ENCODE measurements at places on chromosomes 5 and 9.

- DNase-seq = no peak
Measured at GRCh38 chr5:157518963-157519362, 56.6 kb downstream of the ADAM19 start.

DNA sequence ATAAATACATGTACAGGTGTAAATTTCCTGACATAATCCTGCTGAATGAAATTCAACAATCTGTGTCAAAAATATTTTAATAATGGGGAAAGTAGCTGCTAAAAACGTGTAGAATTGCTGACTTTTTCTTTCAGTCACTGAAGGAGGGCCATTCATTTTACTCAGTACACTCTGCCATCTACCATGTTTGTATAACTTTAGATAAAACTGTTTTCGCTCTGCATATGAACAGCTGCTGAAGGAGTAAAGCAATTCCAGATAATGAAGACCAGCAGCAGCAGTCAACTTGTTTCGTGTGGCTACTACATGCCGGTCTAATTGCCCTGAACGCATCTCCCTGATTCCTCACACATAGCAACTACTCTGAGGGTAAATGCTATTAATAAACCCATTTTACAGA lies 380.5 kb downstream of the SPOCK1 start:
- DNase-seq = no peak

DNA sequence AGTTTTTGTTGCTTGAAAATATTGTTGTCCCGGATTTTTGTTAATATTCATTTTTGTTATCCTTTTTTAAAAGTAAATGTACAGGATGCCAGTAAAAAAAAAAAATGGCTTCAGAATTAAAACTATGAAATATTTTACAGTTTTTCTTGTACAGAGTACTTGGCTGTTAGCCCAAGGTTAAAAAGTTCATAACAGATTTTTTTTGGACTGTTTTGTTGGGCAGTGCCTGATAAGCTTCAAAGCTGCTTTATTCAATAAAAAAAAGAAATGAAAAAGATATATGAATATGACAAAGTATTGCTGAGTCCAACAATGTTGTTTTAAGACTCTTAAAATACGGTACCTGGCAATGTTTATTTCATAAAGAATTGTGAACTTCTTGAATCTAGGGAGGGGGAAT lies 82.9 kb downstream of the PIK3R1 start:
- DNase-seq = no peak

DNA sequence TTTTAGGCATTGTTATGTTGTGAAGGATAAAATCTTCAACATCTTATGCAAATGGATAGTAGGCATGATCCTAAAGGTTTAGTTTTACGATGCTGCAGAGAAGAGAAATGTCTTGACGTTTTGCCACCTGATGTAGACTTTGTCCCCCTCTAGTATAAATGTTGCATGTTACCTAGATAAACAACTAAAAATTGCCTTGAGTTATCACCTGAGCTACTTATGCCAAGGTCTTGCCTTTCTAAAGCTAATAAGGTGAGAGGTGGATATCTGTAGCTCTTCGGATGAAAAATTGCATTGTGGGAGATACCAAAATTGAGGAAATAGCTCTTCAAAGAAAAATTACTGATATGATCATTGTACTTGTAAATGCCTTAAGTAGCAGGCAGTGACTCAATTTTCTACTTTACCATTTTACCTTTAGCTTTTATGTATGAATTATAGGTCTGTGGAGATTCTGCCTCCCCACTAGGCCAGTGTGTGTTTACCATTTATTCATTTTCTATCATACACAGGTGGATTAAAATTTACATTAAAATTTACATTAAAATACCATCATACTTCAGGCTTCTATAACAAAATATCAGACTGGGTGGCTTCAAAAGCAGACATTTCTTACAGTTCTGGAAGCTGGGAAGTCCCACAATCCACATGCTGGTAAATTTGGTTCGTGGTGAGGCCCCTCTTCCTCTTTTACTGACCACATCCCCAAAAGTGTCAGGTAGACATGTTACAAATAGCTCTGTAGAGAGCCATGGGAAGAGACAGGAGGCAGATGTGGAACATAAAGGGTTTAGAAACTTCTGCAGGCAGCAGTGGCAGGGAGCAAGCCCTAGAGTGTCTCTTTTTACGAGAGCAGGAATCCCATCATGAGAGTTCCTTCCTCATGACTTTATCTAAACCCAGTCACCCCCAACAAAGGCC lies 100.7 kb upstream of the ERBIN start:
- peak; percentile 52 for DNase-seq

GRCh38 chr5:171311322-171312077 lies 2.5 kb downstream of the TLX3 start:
- no peak for DNase-seq

- DNase-seq = peak; percentile 20
Measured at GRCh38 chr9:78278177-78278777, 18.6 kb upstream of the PSAT1 start.

GRCh38 chr5:4042311-4042710 lies 446.7 kb downstream of the IRX1 start:
- DNase-seq = no peak

DNA sequence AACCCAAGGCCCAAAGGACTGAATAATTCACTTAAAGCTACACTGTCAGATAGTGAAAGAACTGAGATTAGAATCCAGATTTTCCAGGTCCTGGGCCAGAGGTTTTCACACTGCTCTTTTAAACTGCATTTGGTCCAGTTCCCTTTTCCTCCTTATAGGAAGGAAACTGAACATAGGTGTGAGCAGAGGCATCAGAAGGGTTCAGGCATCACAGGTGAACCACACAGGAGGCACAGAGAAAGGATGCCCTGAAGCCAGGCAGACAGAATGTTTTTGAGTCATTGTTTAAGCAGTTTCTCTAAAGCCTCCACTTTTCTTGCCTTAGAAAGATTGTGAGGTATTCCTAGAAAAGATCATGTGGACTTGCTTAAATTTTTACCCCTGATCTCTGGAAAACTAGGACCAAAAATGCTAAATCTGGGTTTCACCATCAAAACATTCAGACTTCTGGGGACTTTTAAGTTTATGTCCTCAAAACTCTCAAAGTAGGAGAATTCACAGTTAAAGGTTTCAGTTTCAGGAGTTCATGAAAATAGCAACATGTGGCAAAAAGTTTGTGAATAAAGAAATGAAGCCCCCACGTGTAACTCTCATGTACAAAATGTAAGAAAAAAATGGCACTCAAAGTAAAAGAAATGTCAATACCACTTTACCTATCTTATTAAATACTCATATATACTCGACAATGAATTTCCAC lies 386.1 kb downstream of the NTRK2 start:
- no peak for DNase-seq

- DNase-seq = no peak
Measured at GRCh38 chr5:126002222-126002897, 420.8 kb upstream of the GRAMD2B start.

- no peak for DNase-seq
Measured at GRCh38 chr5:78603636-78604175, 44.9 kb downstream of the LHFPL2 start.

- peak; percentile 71 for DNase-seq
Measured at GRCh38 chr5:154683101-154683880, 71.9 kb upstream of the LARP1 start.

GRCh38 chr9:126880226-126880946 lies 19.9 kb downstream of the ZBTB34 start:
- DNase-seq = no peak

DNA sequence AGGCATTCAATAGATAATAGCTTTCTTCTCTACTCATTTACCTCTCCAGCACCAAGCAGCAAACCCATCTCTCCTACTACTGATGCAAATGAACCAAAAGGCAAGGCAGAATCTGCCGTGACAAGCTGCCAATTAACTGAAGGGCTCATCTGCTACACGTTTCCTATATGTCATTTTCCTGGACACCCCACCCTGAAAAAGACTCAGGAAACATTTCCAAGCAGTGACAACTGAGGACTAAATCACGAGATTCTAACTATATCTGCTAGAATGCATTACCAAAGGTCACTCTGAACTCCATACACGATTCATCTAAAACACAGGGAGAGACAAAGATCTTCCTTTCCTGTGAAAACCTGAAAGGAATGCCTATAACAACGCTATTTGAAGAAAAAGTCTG lies 12.9 kb downstream of the PLPP1 start:
- no peak for DNase-seq

DNA sequence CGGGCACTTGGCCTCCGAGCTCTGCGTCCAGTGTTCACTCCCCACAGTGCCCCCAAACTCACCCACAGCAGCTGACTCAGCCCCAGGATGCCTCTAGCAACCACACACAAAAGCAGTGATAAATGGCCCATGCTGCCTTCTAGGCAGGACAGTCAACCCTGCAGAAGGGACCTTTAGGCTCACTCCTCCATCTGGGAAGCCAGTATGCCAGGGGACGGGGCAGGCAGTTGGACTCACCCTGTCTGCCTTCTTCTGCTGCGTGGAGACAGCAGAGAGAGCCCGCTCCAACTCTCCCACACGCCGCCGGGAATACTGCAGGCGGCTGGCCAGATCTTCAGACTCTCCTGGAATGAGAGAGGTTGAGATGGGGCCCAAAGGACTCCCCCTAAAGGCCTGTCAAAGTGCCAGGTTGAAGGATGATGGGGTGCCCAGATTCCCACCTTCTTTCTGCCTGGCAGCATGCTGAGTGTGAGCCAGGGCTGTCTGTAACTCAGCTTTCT lies 10.4 kb downstream of the GOLGA2 start:
- DNase-seq = no peak

- DNase-seq = no peak
Measured at GRCh38 chr5:135026645-135027265, 7.3 kb downstream of the PITX1 start.

- DNase-seq = no peak
Measured at GRCh38 chr5:138831703-138832102, 43.4 kb downstream of the LRRTM2 start.

- DNase-seq = no peak
Measured at GRCh38 chr5:35557748-35558147, 59.9 kb upstream of the SPEF2 start.

DNA sequence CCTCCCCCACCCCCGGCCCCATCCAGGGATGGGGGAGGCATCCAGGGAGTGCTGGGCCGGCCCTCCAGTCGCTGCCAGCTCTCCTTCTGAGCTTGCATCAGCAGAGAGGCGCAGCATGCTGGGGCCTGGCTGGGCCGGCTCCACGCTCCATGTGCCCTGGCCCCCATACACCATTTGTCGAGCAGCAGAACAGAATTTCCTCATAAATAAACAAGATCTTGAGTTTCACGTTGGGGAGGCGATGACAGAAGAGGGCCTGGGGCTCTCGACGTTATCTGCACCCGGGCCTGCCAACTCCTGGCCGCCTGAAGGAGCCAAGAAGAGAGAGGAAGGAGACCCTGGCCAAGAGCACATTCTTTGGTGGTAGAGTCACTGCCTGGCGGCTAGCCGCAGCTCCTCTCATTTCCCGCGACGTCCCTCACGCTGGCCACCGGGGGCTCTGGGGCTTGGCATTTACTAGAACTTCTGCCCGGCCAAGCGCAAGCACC lies 177.0 kb downstream of the FGF18 start:
- no peak for DNase-seq

- DNase-seq = peak; percentile 74
Measured at GRCh38 chr9:117783828-117784227, 79.6 kb downstream of the TLR4 start.

DNA sequence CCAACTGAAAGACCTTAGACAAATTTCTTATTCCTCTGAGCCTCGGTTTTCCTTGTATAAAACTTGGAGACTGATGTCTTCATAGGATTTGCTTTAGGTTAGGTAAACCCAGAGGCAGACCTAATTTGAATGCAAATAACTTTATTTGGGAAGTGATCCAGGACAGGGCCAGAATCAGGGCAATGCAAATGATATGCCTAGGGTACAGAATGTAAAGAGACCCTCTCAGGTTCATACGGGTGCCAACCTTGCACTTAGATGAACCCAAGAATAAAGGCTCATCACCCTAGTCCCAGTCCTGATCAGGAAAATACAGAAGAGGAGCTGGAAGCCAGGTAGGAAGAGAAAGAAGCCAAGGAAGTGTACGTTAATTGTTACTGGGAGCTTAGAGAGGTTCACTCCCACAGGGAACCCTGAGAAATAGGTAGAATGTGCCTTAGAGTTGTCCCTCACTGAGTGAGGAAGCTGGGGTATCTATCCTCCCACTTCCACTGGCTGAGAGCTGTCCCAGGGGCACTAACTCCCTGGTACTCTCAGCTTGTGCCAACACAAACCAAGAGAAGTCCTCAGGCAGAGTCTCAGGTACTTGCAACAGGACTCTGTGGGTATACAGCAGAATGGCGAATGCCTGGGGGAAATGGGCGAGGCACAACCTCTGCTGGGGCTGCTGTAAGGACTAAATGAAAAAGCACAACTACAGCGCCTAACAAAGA lies 3.1 kb upstream of the HK3 start:
- no peak for DNase-seq

- no peak for DNase-seq
Measured at GRCh38 chr5:137141779-137142178, 357.3 kb downstream of the SPOCK1 start.

- DNase-seq = no peak
Measured at GRCh38 chr9:111634860-111635259, 3.7 kb downstream of the DNAJC25 start.

GRCh38 chr9:94757158-94757557 lies 30.7 kb downstream of the AOPEP start:
- no peak for DNase-seq

- DNase-seq = no peak
Measured at GRCh38 chr5:81724108-81724507, 26.8 kb downstream of the SSBP2 start.

- DNase-seq = no peak
Measured at GRCh38 chr5:5882706-5883105, 460.2 kb downstream of the ICE1 start.

DNA sequence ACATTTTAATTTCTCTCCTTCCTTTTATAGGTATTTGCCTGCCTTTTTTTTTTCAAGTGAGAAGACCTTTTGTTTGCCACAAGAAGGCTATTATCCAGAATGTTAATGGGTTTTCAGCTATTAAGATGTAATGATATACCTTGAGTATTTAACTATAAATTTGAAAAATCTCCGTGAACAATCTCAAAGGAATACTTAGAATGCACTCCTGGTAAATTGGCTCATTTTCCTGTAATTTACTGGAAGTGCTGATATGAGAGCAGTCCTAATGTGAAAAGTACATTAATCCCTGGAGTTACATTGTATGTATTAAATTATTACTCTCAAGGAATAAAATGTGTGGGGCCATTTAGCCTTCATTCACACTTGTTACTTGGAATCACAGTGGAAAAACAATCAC lies 32.4 kb downstream of the AOPEP start:
- DNase-seq = no peak

- DNase-seq = no peak
Measured at GRCh38 chr5:157457391-157457790, 2.6 kb upstream of the NIPAL4 start.

Data from inflammatory macrophage treated with lipopolysaccharide for 1 hour (primary cell).